ENCODE measurements at places on chromosomes 1 and 21. TPM values are rescaled to one million over a fixed set of nuclear protein-coding genes. Genes with fewer than 3 reads are reported as not detected.
A peak's percentile ranks its signal among the peaks of the same experiment; 100 is the strongest.

GRCh38 chr1:68378296-68379084 is 71.3 kb downstream of the RPE65 start:
- no peaks in the 10 kb centered on the region for H3K36me3 ChIP-seq
- no peak overlapping the region for H3K4me3 ChIP-seq
- H3K4me1 ChIP-seq = no peaks in the 10 kb centered on the region
- H3K27me3 ChIP-seq = no peaks in the 10 kb centered on the region
- DNase-seq = no peak

Gene AMY1B
- total RNA-seq = not detected

DNA sequence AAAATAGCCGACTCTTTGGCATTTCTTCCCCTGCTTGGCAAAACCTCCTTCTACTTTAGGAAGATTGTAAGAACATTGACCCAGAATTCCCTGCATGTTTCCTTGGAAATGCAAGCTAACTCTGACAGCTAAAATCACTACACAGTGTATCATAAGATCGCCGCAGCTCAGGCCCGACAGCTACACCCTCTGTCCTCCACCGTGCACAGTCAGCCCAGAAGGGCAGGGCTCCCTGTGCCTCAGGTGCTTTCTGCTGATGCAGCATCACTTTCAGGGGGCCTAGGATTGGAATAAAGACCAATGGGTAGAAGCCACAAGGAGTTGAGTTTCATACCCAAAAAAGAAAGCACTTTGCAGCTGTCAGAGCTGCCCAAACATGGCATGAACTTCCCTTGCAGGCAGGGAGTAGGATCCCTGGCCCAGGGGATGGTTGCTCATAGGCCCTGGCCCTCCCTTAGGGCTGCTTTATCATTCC is 145.3 kb downstream of the SEC16B start:
- no peaks in the 10 kb centered on the region for H3K4me1 ChIP-seq
- H3K27me3 ChIP-seq = no peaks in the 10 kb centered on the region

GRCh38 chr1:22117851-22118250 is 25.0 kb downstream of the WNT4 start:
- H3K36me3 ChIP-seq = no peaks in the 10 kb centered on the region
- peaks cover 21% of the 10 kb centered on the region for H3K4me1 ChIP-seq
- H3K4me3 ChIP-seq = no peak overlapping the region
- peak; percentile 40 for DNase-seq
- H3K27ac ChIP-seq = no peak overlapping the region
- no peaks in the 10 kb centered on the region for H3K27me3 ChIP-seq

DNA sequence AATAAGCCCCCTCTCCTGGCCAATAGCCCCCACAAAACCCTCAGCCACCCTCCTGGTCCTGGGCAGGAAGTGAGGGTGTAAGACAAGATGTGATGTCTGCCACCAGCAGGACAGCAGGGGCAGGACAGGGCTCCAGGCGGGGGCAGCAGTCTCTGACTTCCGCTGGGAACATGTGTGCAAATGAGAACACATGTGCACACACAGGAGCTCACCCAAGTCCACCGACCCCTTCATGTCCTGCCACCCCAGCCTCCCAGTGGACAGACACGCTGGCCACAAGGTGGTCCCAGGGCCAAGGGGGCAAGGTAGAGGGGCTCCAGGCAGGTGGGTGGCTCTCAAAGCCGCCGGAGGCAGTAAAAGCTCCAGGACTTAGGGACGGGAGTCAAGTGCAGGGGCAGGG is 60.1 kb downstream of the KCNAB2 start:
- peaks cover 23% of the 10 kb centered on the region for H3K27me3 ChIP-seq
- H3K36me3 ChIP-seq = no peaks in the 10 kb centered on the region
- no peaks in the 10 kb centered on the region for H3K4me1 ChIP-seq
- no peak overlapping the region for H3K4me3 ChIP-seq
- no peak for DNase-seq

Gene C8B
- total RNA-seq = not detected

Gene MPL
- total RNA-seq = not detected

DNA sequence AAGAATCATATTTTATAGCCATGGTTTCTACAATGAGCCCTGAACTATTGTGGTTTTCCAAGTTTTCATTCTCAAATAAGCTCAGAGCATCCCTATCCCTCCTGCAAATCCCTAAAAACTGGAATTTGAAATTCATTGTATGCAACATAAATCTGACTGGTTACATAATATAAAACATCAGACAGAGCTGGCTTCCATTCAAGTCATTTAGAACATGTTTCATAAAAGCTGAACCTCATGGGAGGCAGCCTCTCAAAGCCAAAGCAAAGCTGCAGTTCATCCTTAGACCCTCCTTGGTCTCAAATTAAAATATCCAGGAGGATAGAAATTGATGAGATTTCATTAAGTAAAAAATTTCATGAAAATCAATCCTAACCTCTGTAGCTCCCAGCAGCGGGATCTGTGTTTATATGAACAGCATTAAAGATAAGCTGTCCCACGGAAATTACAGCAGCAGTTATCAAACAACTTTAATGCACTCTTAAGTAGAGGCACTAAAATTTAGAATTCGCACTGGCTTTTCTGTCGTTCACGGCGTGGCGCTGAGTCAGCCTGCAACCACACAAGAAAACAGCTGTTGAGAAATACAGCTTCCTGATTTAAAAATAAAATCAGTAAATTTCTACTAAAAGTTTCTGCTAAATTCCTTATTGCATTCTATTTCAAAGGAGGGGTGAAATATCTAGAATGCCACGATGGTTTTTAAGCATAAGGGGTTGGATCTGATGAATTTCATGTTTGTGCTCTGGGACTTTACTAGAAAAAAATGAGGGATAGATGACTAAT is 99.9 kb upstream of the TIAM1 start:
- no peaks in the 10 kb centered on the region for H3K4me1 ChIP-seq
- DNase-seq = no peak
- H3K27ac ChIP-seq = no peak overlapping the region
- H3K4me3 ChIP-seq = no peak overlapping the region
- H3K27me3 ChIP-seq = no peaks in the 10 kb centered on the region

Gene UAP1
- total RNA-seq = 131 TPM

DNA sequence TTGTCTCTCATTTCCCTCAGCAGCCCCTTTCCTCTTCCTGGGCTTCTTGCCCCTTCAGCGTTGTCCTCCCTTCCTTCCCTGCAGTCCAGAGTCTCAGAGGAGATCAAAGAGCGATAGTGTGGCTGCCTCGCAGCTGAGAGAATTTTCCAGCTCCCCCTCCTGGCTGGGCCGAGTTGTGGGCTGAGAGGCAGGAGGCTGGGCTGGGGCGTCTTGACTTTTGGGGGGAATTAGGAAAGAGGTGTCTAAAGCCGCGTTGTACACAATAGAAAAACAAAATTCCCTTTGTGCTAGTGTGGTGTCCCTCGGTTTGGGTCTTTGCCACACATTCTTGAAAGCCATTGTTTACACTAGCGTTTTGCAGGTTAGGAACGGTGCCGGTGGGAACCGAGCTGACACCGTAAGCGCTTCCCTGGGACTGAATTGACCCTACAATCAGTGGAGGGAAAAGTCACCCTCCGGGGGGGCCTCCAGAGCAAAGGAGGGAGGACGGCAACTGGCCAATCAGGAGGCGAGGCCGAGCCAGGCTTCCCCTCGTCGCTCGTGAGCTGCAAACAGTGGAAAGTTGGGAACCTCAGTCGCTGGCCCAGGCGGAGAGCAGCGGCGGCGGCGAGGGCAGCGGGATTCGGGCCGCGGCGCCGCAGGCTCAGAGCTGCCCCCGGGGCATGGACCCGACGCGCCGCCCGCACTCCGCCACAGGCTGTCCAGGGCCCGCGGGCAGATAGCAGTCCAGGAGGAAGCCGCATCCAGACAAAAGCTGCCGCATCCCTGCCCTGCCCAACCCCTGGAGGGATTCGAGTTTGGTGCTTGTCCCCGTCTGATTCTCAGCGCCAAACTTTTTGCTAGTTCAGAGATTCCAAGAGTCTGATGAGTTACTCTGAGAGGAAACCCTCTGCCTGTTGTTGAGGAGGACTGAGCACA is at the start of gene HMCN1:
Gene HMCN1 (plus strand): TSS at position 574 of the 918 bp plus-strand sequence. CDS start 389 bp downstream, outside the sequence.
- peak within 1 kb of the TSS; percentile 28 for H3K27ac ChIP-seq
- peak; percentile 54 for DNase-seq
- no peaks in the 10 kb centered on the region for H3K4me1 ChIP-seq

Gene POLR3GL
- 16.8 TPM for total RNA-seq

GRCh38 chr1:234969011-234969441 is 159.6 kb downstream of the TOMM20 start:
- peaks cover 69% of the 10 kb centered on the region for H3K4me1 ChIP-seq
- H3K27me3 ChIP-seq = no peaks in the 10 kb centered on the region
- H3K4me3 ChIP-seq = no peak overlapping the region
- H3K27ac ChIP-seq = peak overlapping the region; percentile 88
- DNase-seq = no peak

- peak; percentile 79 for DNase-seq
- H3K27me3 ChIP-seq = no peaks in the 10 kb centered on the region
- H3K36me3 ChIP-seq = no peaks in the 10 kb centered on the region
- H3K4me1 ChIP-seq = peaks cover 85% of the 10 kb centered on the region
- no peak overlapping the region for H3K4me3 ChIP-seq
These were observed 47.8 kb upstream of the ECE1 start for GRCh38 chr1:21337928-21338572.

Gene ENAH
- 18.9 TPM for total RNA-seq

- H3K27ac ChIP-seq = no peak overlapping the region
- no peak for DNase-seq
- H3K36me3 ChIP-seq = no peaks in the 10 kb centered on the region
- H3K27me3 ChIP-seq = no peaks in the 10 kb centered on the region
- no peaks in the 10 kb centered on the region for H3K4me1 ChIP-seq
- H3K4me3 ChIP-seq = no peak overlapping the region
These were observed 71.4 kb downstream of the KCNN3 start for GRCh38 chr1:154798645-154799044.

GRCh38 chr1:151594143-151594625 is 17.7 kb upstream of the SNX27 start:
- H3K4me1 ChIP-seq = no peaks in the 10 kb centered on the region
- H3K27ac ChIP-seq = no peak overlapping the region
- peak; percentile 91 for DNase-seq
- no peaks in the 10 kb centered on the region for H3K36me3 ChIP-seq

- peaks cover 84% of the 10 kb centered on the region for H3K27me3 ChIP-seq
These were observed at the start of gene KCNJ6 for GRCh38 chr21:37916310-37917051. TSS of gene KCNJ6 (minus strand) at chr21:37916457. CDS start at chr21:37840682, 75,775 bp downstream.

Gene SEMA4A
- not detected for total RNA-seq

Gene SLX9
- 10.2 TPM for total RNA-seq

GRCh38 chr1:212827831-212828278 is 19.6 kb downstream of the SPATA45 start:
- H3K36me3 ChIP-seq = no peaks in the 10 kb centered on the region
- H3K27ac ChIP-seq = peak overlapping the region; percentile 61
- no peaks in the 10 kb centered on the region for H3K27me3 ChIP-seq
- H3K4me3 ChIP-seq = no peak overlapping the region
- H3K4me1 ChIP-seq = peaks cover 4% of the 10 kb centered on the region
